ENCODE measurements at places on chromosomes 16 and 17.
A peak's percentile ranks its signal among the peaks of the same experiment; 100 is the strongest.

- no peak for DNase-seq
Observed at GRCh38 chr16:86195863-86196630, 297.1 kb downstream of the IRF8 start.

DNA sequence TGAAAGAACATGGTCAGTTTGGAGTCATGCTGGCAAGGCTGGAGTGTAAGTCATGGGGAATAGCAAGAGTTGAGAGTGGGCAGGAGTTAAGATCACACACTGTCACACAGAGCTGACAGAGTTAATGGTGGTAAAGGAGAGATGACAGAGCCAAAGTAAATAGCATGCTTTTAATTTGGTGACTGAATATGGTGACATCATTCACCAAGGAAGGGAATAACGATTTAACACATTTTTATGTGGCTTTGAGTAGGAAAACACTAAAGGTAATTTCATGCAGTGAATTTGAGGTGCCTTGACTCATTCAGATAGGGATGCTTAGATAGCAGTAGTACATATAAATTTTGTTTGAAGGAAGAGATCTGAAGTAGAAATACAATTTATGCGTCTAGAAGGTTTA lies 42.1 kb downstream of the SYNRG start:
- DNase-seq, result no peak

DNA sequence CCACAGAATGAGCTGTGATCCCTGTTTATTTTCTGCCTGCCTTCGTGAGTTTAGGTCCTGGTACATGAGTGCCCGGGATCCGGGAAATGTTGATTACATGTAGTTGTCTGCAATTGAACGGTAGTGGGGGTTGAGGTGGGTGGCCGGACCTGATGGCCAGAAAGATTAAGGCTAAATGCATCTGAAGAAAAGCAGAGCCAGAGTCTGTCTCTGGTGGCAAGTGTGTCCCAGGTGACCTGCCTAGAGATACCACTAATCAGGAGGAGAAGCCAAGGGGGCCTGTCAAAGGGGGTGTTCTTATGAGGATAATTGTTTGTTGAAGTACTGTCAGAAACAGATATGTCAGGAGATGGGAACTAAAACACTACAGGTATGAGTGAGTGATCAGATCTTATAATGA lies 154.0 kb upstream of the ASIC2 start:
- DNase-seq, result no peak

DNA sequence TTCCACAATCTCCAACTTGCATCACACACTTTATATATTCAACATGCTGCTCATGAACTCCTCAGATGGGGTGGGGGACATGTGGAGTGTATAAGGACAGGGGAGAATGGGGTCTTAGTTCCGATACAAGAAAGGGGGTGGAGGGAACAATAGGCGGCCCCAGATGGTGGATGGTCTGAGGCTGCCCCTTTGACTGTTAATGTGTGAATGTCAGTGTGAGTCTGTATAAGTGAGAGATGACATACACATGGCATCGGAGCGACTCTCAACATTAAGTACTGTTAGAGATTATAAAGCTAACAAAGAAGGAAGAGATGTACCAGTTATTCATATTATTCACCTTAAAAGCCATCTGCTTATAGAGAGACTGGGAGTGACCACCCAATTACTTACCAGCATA lies 193.1 kb downstream of the AXIN2 start:
- no peak for DNase-seq

- no peak for DNase-seq
Observed at GRCh38 chr16:81621496-81621895, 157.6 kb upstream of the PLCG2 start.

GRCh38 chr16:86498155-86498670 lies 12.1 kb upstream of the FOXF1 start:
- no peak for DNase-seq

DNA sequence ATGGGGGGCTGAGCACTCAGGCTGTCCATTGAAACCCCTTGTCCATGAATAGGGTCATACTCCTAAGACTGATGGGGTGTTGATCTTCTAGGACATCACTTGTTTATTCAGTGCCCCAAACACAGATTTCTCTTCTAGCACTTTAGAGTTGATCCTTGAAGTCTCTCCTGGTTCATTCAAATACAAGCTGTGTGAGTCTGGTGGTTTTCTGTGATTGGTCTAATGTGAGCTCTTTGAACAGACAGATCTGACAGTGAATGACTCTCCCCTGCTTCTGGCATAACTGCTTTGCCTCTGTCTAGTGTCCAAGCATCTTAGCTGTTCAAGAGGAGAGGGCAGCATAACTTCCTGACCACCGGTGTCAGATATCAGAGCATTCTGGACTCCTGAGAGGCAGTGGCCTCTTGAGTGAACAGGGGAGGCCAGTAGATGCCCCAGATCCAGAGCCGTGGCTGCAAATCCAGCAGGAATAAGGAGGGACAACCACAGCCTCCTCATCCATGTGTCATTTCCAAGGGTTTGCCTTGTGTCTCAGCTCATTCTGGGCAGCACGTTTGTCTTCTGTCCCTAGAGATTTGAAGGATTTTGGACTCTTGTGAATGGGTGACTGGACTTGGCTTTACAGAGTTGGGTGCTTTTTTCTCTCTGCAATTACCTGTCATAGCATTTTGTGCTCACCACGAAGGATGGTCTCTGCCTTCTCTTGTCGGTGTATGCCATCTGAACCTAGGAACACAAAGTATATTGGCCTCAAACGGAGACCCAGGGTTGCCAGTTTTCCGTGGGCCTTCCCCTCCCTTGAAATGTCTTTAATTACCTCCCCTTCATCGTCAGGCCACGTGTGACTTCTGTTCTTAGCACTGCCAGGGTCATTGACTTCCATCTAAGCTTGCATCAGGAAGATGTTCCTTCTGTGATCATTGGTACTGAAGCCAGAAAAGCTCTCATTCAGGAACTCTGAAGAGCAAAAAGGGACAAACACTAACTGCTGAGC lies 13.9 kb upstream of the CLEC18C start:
- DNase-seq, result no peak

DNA sequence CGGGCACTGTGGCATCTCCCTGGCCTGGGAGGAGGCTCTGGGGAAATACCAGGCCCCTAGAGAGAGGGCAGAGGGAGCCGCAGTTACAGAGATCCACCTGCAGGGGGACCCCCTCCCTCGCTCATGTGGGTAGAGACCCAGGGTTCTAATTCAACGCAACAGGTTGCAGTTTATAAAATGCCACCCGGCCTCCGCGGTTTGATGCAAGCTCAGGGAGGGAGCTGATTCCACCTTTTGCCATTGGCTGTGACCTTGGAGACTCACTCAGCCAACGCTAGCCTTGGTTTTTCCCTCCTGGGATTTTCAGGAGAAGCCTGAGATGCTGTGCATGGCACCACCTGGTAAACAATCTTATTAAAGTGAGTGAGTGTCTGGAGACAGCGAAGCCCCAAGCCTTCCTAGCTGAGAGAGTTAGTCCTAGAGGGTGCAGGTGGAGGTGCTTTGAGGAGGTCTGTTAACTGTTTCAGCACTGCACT lies 12.1 kb downstream of the TTLL6 start:
- DNase-seq, result peak; percentile 21

- DNase-seq, result no peak
Observed at GRCh38 chr17:5950878-5951277, 119.3 kb upstream of the WSCD1 start.

DNA sequence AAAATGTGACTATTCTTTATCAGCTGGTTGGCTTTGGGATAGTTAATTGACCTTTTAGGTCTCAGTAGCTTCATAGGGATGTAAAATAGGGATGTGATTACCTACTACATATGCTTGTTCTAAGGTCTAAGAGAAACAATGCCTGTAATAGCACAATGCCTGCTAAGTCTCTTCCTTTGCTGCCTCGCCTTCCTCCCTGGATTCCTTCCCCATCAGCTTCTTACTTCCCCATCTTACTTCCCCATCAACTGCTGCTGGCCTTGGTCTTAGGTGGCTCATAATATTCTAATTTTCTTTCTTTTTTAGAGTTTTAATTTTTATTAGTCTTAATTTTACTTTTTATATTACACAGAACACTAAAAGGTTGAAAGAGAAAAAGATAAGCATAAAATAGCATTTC lies 59.2 kb upstream of the GOT2 start:
- DNase-seq, result no peak

- DNase-seq, result no peak
Observed at GRCh38 chr17:17822189-17822588, 14.6 kb downstream of the SREBF1 start.

DNA sequence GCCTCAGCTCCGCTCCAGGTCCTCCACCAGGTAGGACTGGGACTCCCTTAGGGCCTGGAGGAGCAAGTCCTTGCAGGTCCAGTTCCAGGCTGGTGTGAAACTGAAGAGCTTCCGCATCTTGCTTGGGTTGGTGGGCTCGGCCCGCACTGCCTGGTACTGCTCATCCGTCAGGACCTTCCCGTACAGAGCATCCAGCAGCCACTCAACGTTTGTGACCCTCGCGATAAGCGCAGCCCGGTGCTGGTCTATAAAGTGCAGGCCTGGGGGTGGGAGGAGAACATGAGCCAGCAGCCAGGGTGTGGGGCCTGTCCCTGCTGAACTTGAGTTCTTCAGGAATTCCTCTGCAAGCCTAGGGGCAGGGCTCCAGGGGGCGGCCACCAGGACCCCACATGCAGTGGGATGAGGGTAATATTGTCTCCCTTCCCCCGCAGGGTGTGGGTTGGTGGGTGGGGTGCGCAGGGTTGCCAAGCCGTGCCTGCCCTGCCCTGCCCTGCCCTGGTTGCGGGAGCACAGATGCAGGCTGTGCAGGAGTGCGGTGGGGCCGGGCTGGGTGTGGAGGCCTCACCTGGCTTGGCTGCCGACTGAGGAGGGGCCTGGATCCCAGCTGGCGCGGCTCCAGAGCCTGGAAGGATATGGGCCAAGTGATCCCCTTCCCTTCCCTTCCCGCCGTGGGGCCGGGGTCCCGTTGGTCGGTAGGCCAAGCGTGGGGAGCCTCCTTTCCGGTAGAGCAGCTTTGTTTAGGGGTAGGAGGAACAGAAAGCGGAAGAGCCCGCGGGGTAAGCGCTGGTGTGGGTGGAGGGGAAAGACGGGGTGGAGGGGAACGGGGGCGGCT lies 762 bp downstream of the PYCARD start:
- DNase-seq, result no peak

- no peak for DNase-seq
Observed at GRCh38 chr17:59178266-59178985, 22.9 kb downstream of the PRR11 start.

GRCh38 chr17:38579934-38580333 lies 25.8 kb downstream of the SRCIN1 start:
- peak; percentile 6 for DNase-seq

DNA sequence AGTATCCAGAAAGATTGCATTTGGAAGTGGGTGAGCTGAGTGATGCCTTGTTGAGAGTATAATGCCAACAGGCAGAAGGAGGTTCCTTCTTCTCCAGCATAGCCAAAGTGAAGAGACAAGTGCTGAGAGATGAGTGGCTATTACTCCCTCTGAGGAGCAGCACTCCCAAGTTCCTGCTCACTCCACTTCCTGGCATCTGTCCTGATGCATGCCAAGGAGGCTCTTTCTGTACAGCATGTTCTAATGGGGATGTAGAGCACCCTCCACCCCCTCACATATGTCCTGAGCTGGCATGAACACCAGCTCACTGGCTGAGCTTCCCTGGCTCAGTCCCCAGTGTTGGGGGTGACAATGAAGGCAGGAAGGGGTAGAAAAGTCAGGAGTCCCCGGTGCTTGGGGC lies 44.2 kb upstream of the DNAH9 start:
- no peak for DNase-seq

- DNase-seq, result no peak
Observed at GRCh38 chr17:64622931-64623654, 39.0 kb downstream of the SMURF2 start.

DNA sequence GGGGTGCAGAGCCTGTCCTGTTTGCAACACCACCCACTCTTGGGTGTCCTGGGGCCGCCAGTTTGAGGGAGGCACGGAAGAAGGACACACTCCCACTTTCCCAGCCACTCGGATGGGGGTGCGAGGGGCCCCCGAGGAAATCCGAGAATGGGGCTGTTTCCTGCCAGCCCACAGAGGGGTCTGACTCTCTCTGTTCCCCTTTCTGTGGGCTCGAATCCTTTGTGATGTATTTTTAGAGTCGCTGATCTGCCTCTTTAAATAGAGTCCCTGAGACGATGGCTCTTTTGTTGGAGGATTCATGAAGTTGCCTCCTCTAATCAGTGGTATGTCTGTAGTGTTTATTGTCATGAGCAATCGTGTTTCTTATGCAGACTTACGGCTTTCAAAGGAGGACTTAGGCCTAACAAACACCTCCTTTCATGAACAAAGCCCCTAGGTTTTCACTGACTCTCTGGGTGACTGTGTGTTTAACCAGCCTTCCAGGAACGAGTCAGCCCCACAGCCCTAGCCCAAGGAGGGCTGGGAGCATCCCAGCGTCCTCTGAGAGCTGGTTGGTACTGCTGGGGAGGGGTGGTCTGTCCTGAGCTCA lies 29.1 kb downstream of the CIBAR2 start:
- no peak for DNase-seq

DNA sequence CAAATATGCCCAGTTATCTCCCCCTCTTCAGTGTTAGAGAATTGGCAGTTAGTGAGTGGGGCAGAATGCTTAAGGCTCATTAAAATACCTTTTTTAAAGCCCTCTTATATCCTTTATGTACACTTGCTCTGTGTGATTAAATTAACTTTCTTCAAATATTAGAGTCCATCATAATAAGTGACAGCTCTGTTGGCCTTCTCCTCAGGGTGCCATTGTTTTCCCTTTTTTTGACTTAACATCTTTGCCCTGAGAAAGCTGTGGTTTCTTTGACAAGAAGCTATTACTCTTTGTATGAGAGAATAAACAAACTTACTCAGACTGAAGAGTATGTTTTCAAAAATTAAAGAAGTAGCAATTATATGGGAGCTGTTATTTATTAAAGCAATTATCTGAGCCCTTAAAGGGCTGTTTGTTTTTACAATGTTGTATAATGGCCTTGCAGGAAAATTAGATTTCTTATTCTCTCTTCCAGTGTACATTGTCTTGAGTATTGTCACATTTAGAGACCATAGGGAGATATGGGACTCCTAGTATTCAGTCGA lies 13.4 kb downstream of the RBBP6 start:
- DNase-seq, result no peak

GRCh38 chr16:67673712-67674580 lies 7.3 kb downstream of the C16orf86 start:
- DNase-seq, result no peak

- no peak for DNase-seq
Observed at GRCh38 chr17:8693328-8693727, 51.3 kb downstream of the CCDC42 start.

GRCh38 chr16:50502616-50503011 lies 45.6 kb upstream of the NKD1 start:
- no peak for DNase-seq

DNA sequence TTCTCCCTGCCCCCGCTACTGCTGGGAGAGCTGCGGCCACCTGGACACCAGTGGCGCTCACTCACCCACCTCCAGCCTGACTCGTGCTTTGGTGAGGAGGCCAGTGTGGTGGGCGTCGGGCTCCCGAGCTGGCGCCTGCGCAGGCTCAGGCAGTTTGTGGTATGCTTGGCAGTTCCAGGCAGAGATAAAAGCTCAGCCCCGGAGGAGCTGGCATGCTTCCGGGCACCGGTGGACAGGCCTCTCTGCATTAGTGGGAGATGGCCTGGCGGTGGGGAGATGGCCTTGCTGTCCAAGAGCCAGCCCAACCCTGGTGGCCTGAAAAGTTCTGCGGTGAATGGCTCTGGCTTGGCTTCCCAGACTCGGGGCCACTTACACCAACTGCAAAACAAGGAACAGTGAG lies 4.1 kb downstream of the ADGRG1 start:
- DNase-seq, result no peak

All from NCI-H526 treated with DMSO at 0.1 percent for 48 hours (cell line).